ENCODE measurements at places on chromosomes 5 and 9.

- DNase-seq: no peak
Measured at GRCh38 chr9:85890962-85891361, 50.0 kb upstream of the NAA35 start.

DNA sequence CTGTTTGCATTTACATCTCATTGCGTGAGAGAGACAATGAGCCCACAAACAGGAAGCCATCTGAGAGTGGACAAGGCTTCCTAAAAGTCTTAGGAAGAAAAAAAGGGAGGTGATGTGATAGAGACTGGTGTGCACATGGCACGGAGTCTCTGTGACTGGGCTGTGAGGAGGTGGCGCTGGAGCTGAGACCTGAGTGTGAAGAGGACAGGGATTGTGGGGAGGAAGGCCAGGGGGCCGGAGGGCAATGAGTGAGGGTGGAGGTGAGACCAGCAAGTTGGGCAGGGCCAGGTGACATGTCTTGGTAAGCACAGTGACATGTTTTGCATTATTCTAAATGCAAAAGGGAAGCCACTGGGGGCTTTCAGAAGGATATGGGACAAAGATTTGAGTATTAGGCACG is 45.0 kb downstream of the TSPAN17 start:
- DNase-seq: no peak

DNA sequence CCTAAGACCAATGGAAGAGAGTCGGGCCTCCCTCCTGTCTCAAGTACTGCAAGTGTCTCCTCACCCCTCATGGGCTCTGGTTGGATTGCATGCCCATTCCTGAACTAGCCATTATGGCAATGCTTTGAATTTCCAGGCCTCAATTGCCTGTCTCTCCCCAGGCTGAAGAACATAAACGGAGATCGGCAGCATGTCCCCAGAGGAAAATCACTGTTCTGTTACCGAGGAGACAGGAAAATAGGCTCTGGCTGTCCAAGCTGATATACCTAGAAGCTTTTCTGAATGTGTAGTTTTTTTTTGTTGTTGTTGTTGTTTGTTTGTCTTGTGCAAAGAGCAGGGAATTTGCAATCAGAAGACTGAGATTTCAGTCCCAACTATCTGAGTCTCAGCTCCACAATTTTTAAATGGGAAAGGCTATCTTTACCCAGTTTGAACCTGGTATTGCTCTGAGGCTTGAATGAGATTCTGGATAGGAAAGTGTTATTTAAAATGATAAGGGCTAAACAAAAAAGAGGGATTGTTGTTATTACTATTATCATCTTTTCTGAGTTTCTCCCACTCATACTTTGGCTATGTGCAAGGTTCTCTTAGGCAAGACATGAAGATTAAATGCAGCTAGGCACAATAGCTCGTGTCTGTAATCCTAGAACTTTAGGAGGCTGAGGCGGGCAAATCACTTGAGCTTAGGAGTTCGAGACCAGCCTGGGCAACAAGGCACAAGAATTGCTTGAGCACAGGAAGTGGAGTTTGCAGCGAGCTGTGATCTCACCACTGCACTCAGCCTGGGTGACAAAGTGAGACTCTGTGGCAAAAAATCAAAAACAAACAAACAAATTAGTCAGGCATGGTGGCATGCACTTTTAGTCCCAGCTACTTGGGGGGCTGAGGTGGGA is 77.2 kb upstream of the KLF9 start:
- no peak for DNase-seq

- no peak for DNase-seq
Measured at GRCh38 chr5:121152411-121152810, 688.3 kb downstream of the PRR16 start.

- no peak for DNase-seq
Measured at GRCh38 chr5:14202462-14202861, 59.3 kb downstream of the TRIO start.

- DNase-seq: no peak
Measured at GRCh38 chr9:36337865-36338264, 62.2 kb downstream of the RNF38 start.

DNA sequence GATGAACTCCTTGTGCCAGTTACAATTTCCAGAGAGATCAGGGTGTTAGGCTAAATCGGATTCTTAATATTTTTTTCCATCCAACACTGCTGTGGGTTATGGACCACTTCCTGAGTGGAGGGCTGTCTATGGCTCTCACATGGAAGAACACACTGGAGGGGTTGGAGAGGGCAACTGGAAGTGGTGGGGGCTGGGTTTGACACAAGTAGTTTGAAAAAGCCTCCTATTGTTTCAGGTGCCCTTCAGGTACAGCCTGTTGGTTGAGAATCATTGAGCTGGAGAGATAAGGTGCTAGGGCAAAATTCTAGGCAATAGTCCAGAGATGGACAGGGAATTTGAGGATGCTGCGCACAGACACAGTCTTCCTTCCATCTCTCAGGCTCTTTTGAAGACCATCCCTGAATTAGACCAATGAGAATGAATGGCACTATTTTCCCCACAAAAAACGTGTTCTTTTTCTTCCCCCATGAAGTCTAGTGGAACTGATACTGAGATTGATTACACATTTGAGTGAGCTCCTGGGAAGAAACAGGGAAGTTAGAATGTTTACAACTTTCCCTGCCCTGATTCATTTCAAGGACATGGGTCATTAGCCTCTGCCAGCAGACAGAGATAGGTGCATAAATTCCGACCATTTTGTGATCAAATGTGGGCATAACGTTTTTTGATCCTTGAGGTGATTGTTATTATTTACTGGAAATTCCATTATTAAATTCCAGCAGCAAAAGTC is 87.7 kb downstream of the ACER2 start:
- no peak for DNase-seq

- DNase-seq: no peak
Measured at GRCh38 chr5:30926218-30926617, 267.3 kb upstream of the CDH6 start.

GRCh38 chr9:94903961-94904421 is 177.5 kb downstream of the AOPEP start:
- DNase-seq: no peak

DNA sequence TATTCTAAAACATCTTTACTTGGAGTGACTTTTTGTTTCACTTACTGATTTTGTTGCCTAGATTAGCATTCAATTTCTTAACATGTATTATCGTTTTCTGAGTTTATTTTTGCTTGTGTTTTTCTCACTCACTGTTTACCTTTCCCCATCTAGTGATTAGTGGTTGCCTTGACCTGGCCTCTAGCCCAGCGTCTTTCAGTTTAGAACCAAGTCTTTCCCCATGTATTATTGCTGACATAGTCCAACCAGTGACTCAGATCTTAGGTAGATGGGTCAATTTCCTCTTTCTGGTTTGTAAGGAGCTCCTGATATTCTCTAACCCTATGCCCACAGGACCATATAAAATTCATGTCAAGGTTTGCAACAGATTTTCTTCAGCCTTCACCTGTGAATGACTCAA is 135.5 kb downstream of the PRR16 start:
- peak; percentile 22 for DNase-seq

DNA sequence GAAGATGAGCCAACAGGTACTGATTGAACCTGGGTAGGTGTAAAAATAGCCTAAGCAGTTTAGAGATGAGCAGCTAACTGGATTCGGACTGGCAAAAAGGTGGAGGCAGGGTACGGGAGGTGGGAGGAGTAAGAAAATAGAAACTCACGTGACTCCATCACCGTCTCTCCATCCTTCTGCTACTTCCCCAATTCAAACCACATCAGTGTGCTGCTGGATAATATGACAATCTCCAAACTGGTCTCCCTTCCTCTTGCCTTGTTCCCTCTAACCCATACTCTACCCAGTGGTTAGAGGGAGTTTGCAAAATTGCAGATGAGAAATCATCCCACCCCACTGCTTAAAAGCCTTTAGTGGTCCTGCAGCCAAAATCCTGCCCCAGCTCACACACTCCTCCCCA is 42.7 kb downstream of the RIGI start:
- no peak for DNase-seq

DNA sequence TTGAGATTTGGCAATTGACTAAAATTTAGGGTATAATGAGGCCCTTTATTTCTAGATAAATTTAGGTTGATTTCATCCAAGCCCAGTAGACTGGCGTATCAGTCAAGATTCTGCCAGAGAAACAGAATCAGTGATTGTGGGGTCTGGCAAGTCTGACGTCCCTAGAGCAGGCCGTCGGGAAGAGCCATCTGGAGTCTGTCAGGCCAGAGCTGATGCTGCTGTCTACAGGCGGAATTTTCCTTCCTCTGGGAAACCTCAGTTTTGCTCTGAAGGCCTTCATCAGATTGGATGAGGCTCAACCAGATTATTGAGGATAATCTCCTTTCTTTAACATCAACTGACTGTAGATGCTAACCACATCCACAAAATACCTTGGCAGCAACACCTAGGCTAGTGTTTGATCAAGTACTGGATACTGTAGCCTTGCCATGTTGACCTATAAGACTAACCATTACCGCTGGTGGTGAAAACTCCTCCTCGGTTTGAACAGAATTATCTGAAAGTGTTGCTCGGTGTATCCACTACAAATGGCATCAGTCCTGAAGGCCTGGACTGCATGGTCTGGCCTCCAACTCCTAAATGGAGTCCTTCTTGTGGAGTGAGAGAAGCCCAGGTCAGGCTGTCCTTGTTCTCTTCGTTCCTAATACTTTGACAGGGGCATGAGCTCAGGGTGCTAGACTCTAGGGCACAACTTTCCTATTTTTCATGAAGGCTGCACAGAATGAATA is 83.2 kb upstream of the ANKH start:
- no peak for DNase-seq
